ENCODE measurements at places on chromosomes 5 and 9.

DNA sequence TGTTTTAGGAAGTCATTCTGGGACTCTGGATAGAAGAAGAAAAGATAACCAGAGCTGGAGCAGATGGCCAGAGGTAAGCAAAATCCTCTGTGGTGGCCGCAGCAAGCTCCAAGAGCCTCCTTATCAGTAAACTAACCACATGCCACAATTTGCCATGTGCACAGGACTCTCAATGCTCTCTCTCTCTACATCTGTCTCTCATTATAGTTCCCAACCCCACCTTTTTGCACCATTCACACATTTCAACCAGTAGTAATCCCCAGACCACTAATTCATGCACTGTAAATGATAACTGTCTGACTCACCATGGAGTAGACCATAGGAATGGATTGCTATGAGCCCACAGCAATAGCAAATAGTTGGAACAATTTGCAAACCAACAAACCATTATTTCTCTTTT lies 526.1 kb downstream of the TLR4 start:
- DNase-seq: no peak

DNA sequence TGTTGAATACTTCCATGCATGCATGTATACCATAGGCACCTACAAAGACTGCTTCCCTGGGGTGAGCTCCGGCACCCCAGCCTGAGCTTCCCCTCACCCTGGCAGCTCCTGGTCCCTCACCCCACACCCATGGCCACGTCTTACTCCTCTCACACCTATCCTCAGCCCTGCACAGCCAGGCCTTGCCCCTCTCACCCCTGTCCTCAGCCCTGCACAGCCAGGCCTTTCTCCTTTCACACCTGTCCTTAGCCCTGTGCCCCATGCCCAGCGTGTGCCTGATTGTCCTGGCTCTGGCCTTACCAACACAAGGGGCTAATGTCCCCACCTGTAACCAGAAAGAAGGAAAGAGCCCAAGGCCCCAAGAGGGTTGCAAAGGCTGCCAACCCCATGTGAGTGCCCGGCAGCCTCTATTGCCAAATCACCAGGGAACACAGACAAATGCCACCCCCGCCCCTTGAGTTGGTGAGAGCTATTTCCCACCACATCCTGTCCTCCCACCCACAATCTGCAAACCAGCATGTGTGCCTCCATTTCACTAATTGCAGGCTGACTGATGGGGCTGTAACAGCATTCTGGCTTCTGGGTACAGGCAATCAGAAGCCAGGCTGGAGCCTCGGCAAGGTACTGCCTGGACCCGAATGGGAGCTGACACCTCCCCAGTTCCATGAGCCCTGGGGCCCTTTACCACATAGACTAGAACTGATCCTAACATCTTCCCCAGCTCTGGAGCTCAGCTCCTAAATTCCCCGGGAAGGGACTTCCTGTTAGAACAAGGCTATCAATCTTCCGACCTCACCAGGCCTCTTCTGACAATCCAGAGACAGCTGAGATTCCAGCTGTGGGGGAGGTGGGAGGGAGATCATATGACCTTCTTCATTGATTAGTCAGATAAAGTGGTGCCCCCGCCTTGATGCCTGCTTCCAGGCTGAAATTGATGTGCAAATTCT lies 78.2 kb downstream of the FAM114A2 start:
- DNase-seq: no peak

DNA sequence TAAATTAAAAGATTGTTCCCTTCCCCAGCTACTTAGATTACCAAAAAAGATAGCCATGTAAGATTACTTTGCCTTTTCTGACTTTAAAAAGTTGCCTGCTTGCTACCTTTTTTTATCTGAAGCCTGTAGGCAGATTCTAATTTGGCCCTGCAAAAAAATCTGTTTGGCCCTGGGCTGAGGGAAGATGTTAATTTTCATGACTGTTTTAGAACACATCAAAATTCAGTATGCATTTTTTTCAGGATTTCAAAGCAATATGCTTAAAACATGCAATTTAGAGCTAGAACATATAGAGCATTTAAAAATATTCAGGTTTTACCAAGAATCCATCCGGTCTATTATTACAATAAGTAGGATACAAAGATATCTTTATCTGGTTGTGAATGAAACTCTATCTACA lies 563.6 kb downstream of the NR2F1-AS1 start:
- DNase-seq: no peak

GRCh38 chr9:107279086-107279485 lies 4.0 kb upstream of the RAD23B start:
- no peak for DNase-seq

DNA sequence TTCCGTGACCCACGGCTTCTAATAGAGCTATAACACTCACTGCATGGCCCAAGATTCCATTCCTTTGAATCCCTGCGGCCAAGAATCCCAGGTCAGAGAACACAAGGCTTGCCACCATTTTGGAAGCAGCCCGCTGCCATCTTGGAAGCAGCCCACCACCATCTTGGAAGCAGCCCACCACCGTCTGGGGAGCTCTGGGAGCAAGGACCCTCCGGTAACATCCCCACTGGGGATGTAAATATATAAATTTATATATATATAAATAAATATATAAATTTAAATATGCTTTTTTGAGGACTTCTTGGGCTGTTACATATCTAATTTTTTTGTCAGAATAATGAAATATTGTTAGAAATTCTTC lies 122.4 kb downstream of the FAM170A start:
- no peak for DNase-seq

DNA sequence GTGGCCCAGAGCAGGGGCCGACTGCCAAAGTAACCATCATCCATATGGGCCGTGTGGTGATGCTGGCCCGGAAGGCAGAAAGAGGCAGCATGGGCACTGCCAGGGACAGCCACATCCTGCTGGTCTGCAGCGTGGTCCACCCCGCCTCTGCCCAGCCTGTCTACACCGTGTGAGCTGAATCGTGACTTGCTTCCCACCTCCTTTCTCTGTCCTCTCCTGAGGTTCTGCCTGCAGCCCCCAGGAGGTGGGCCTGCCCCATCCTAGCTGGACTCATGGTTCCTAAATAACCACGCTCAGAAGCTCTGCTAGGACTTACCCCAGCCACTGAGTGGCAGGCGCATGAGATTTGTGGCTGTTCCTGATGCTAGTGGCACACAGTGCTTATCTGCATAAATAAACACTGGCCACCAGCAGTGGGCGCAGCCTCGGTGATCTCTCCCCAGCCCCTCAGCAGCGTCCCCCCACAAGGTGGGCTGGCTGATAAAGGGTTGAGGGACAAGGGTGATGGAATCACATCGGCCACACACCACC lies 22.6 kb upstream of the SUSD3 start:
- no peak for DNase-seq

- no peak for DNase-seq
These were observed 56.4 kb upstream of the OR2K2 start for GRCh38 chr9:111386386-111386785.

GRCh38 chr5:122258840-122259239 lies 53.2 kb upstream of the SNCAIP start:
- DNase-seq: no peak

- DNase-seq: no peak
These were observed 16.8 kb downstream of the LPCAT1 start for GRCh38 chr5:1507014-1507375.

- DNase-seq: no peak
These were observed 43.9 kb upstream of the ALDH1A1 start for GRCh38 chr9:72996684-72997314.

DNA sequence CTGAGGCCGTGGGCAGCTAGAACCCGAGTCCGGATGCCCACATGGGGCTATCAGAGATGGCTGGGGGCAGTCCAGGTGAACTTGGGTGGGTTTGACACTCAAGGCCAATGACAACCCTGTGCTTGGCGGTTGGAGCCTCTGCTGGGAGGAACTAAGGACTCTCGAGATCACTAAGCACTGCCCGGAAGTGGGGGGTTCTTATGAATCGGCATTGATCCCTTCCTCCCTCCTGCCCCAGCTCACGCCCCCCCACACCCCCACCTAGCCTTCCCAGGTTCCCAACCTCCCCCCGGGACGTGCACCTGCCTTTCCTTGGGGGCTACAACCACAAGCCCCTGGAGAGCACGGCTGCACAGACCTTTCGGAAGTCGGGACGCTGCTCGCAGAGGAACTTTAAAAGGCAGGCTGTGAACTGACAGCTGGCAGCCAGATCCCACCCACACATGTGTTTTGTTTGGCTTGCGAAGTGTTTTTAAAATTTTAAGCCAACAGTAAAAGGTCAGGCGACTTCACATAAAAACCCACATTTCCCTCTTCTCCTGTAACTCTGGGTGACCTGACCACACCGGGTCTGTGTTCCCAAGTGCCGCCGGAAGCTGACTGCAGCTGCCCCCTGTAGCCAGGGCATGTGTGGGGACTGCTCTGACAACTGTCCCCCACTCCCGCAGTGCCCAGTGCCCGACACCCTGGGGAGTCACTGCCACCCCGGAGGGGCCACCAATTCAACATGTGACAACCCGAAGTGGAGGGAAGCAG lies 5.1 kb upstream of the RALGDS start:
- no peak for DNase-seq

GRCh38 chr5:139043157-139043905 lies 154.8 kb downstream of the SIL1 start:
- DNase-seq: no peak

DNA sequence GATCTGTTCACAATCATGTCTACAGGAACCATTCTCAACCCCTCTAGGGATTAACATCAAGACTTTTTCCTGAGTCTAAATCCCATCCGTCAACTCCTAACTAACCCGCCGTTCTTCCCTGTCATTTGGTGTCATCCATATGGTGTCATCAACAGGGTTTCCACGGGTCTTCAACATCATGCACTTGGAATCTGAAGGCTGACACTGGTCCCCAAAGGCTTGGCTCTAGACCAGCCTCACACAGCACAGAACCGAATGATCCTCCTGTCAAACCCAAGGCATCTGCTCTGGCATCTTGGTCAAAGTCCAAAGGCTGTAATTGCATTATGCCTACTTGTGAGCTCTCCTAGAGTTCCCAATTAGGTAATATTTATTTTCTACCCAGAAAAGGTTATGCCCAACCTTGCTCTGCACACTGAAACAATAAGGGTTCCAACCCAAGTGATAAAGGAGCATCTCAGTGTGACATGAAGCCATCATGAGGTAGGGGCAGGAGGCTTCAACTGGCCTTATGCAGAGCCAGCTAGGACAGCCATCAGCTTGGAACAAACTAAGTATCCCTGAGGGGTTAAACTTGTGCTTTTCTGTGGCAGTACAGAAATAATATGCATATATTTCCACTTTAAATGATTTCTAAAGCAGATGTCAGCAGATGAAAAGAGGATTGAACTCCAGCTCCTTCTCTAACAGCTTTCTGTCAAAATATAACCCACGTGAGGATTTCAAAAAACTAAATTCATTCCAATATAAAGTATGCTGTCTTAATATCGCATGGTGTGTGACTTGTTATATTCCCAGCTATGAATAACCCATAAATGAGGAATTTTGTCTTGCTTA lies 13.9 kb downstream of the ENC1 start:
- no peak for DNase-seq

DNA sequence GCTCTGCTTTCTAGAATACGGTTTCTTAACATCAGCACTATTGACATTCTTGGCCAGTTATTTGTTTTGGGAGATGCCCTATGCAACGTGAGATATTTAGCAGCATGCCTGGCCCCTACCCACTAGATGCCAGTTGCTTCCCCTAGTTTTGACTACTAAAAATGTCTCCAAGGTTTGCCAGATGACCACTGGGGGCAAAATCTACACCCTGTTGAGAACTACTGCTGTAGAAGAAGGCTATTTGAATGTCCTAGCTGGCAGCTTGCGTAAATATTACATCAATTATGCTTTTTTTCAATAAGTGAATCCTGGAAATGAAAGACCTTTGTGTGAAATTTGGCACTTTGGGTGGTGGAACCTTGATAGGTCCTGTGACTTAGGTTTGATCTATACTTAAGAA lies 5.0 kb downstream of the NCBP1 start:
- DNase-seq: no peak

DNA sequence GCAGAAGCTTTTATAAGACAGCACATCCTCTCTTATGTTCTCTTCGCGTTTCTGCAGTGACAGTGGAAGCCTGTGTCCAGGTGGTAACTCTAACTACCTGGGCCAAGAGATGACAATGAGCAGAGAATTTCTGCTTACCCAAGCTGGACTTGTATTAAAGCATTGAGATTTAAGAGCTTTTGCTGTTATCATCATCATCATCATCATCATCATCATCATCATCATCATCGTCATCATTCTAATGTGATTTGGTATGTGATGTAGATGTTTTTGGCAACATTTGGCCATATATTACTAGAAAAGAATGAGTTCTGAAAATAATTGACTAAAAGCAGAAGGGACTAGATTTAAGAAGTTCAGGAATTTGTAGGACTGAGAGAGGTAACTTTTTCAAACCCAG lies 401.3 kb downstream of the BRINP1 start:
- no peak for DNase-seq

- no peak for DNase-seq
These were observed 45.9 kb upstream of the RPL26L1 start for GRCh38 chr5:172913117-172913850.

GRCh38 chr5:150172145-150172544 lies 5.6 kb downstream of the CDX1 start:
- no peak for DNase-seq

- no peak for DNase-seq
These were observed 171.3 kb downstream of the ST8SIA4 start for GRCh38 chr5:100731768-100732167.

- DNase-seq: no peak
These were observed 178.7 kb upstream of the FBXL17 start for GRCh38 chr5:108560581-108560980.

- DNase-seq: no peak
These were observed 408.4 kb upstream of the NMUR2 start for GRCh38 chr5:152813526-152813925.

DNA sequence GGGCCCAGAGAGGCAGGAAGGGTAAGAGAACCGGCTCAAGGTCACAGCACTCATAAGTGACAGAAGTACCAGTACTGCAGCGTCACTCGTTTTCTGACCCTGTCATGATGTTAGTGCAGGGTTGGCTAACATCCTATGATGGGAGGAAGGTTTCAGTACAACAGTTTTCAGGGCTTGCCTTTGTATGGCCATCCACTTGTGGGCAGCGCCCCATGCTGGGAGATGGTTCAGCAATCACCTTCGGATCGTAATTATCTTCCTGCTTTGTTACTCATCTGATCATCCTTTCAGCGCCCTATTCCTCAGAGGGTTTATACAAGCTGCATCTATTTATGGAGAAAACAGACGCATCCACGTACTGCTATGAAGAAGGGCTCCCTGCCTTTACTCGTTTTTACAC lies 2.4 kb downstream of the MAP1B start:
- DNase-seq: no peak

DNA sequence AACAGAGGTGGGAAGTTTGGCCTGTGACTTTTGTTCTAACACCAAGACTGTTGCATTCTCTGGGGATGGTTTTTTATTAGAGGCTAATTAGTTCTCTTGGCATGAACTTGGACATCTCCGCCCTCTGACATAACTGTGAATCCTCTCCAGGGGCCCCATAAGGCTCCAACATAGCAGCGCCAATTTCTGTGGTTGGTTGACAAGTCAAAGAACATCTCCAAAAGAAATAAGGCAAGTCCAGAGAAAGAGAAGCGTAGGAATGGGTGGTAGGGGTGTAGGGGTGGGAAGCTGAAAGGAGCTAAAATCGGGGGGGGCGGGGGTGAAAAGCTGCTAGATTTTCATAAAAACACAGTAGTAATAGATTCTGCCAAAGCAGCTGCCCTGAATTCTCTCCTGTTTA lies 81.0 kb upstream of the DAB2 start:
- DNase-seq: no peak

- peak; percentile 42 for DNase-seq
These were observed 8.8 kb downstream of the TENT2 start for GRCh38 chr5:79621056-79621455.
